LHCN-M2 (cell line): ENCODE measurements at places on chromosomes 16 and 17.

DNA sequence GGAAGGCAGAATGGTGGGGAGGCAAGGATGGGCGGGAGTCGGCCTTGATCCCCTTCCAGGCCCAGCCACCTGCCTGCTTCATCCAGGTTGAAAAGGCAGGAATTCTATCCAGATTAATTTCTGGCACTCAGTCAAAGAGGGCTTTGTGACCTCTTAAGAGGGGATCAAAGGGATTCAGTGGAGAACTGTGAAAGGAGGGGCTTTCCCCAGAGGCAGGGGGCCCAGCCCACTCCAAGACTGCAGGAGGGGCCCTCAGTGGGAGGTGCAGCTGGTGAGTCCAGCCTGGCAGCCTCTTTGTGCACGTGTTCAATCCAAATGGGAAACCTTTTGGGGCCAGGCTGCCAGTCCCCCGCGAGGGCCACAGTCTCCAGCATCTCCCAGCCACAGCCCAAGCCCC is 148.5 kb upstream of the PLCG2 start:
- no peak for DNase-seq

DNA sequence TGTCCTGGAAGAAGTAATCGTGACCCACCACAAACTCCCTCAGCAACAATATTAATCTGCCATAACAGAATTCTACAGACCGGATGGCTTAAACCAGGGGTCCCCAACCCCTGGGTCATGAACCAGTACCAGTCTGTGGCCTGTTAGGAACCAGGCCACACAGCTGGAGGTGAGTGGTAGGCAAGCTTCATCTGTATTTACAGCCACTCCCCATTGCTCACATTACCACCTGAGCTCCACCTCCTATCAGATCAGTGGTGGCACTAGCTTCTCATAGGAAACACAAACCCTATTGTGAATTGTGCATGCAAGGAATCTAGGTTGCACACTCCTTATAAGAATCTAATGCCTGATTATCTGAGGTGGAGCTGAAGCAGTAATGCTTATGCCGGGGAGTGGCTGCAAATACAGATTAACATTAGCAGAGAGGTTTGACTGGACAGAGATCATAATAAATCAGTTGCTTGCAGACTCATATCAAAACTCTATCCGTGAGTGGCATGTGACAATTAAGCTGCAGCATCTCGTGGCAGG is 74.5 kb downstream of the NOG start:
- no peak for DNase-seq

DNA sequence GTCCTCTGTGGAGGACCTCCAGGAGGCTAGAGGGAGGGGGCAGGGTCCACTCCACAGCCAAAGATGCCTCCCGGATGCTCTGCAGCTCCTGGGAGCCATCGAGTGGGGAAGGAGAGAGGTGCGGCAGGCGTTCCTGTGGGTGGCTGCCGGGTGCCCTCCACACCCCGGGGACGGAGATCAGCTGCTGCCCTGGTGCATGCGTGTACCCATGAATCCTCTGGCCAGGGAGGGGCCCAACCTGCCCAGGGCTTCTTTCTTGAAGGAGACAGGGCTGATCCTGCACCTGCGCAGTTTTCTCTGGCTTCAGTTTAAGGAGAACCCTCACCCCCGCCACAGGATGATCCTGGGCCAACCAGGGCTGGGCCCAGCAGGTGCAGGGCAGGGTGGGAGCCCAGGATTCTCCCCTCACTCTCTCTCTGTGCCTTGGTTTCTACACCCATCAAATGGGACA is 33.5 kb upstream of the DOC2B start:
- no peak for DNase-seq

- DNase-seq: no peak
Observed at GRCh38 chr17:70558821-70559220, 389.5 kb downstream of the KCNJ2 start.

DNA sequence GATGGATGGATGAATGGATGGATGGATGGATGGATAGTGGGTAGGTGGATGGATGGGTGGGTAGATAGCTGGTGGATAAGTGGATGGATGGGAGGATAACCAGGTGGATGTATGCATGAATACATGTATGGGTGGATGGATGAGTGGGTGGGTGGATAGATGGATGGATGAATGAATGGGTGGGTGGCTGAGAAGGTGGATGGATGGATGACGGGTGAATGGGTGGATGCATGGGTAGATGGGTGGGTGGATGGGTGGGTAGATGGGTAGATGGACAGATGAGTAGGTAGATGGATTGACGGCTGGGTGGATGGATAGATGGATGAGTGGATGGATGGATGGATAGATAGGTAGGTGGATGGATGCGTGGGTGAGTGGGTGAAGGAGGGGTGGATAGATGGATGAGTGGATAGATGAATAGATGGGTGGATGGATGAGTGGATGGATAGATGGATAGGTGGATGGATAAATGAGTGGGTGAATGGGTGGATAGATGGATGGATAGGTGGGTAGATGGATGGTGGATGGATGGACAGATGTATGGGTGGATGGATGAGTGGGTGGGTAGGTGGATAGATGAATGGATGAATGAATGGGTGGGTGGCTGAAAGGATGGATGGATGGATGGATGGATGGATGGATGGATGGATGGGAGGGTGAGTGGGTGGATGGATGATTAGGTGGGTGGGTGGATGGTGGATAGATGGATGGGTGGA is 50.1 kb upstream of the ZC3H18 start:
- no peak for DNase-seq

DNA sequence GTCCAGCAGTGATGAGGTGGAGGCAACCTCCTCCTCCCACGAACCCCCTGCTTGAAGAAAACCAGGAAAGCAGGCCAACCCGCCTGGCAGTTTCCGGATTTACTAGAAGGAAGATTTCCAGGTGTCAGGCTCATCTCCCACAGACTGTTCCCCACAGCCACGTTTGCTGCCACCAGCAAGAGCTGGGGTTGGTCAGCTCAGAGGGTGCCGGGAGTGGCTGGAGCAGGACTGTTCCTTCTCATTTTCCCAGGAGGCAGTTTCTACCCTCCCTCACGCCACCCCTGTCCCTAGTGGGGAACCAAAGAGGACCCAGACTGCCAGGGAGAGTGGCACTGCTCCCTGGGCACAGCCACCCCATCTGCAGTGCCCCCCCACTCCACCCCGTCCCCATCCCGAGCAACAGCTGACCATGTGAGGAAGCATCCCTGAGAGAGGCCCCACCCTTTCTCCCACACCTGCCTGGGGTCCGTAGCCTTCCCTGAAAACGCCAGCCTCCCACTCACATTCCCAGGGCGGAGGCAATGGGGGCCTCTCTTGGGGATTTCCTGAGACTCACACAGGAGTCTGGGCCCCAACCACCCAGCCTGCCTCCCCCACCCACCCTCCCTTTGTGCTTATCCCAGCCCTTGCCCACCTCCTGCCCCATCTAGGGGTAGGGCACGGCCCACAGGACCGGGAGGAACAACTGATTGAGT is 5.9 kb downstream of the KRT17 start:
- DNase-seq: no peak

- DNase-seq: no peak
Observed at GRCh38 chr16:88681709-88682451, 4.4 kb downstream of the SNAI3 start.

DNA sequence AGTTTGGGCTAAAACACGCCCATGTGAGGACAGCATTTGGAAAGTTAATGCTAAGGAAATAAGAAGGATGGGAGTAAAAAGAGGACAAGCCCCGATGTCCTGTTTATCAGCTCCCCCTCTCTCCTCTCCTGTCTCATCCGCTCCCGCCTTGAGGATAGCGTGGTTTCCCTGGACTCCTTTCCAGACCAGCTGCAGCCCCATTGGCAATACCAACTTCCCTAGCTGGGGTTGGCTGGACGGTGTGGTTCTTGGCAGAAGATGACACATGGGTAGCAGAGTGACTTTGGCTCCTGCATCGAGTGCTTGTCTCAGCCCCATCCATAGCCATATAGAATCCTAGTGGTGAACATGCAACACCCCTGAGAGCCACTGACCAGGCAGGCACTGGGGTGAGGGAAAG is 185.9 kb downstream of the CCDC182 start:
- no peak for DNase-seq

DNA sequence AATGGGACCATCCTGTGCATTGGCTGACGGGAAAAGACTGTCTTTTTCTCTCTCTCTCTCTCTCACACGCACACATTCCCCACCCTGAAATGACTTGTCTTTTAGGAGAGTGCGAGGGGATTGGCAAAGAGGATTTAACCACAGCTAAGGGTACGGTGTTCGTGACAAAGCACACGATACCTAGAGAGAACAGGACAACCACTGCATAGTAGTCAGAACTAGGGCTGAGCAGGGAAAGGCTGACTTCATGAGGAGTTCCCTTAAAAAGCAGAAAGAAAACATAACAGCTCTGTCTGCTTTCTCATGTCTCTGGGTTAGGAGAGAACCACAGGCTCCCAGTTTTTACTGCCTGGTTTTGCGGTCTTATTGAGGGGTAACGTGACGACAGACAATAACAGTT is 742.8 kb upstream of the SOX9 start:
- DNase-seq: no peak
